Stimulated activated CD8-positive, alpha-beta memory T cell treated with anti-CD3 and anti-CD28 coated beads, Interleukin-15, amount 100 ng/mL, for 1 hour (primary cell): ENCODE measurements at places on chromosomes 3 and 15.

DNA sequence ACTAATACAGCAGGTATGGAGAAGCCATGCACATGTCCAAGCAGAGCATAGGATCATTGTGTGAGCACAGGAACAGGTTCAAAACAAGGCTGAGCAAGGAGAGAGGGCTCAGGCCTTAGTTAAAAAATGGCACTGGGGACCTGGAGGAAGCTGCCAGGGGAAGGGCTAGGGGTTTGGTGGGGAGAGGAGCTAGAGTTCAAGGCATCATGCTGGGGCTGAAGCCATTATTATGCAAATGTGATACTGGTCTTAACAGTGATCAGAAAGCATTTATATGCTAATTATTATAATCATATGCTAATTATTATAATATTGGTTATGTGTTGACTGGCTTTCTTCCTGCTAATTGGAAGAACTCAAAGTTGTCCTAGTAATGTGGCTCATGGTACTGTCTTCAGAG, 546.0 kb upstream of the CFAP20DC start:
- DNase-seq, result no peak

GRCh38 chr3:139283301-139283700, 60.5 kb upstream of the MRPS22 start:
- no peak for DNase-seq

- DNase-seq, result peak; percentile 49
Measured at GRCh38 chr3:9503283-9503682, 50.3 kb downstream of the LHFPL4 start.

DNA sequence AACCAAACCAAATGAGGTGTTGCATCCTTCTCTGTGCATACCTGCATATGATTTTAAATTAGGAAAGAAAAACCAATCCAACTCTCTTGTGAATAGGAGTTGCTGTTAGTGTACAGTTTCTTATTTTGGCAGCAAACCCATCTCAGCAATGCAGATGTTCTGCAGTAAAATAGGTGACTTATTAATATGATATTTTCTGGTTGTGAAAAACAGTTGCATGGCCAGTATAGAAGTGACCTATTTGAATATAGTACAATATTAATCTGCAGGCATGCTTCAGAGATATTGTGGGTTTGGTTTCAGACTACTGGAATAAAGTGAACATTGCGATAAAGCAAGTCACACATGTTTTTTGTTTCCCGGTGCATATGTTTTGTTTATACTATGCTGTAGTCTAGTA, 42.2 kb downstream of the AKAP13 start:
- DNase-seq, result no peak

GRCh38 chr3:194103983-194104751, 31.8 kb upstream of the HES1 start:
- DNase-seq, result no peak

DNA sequence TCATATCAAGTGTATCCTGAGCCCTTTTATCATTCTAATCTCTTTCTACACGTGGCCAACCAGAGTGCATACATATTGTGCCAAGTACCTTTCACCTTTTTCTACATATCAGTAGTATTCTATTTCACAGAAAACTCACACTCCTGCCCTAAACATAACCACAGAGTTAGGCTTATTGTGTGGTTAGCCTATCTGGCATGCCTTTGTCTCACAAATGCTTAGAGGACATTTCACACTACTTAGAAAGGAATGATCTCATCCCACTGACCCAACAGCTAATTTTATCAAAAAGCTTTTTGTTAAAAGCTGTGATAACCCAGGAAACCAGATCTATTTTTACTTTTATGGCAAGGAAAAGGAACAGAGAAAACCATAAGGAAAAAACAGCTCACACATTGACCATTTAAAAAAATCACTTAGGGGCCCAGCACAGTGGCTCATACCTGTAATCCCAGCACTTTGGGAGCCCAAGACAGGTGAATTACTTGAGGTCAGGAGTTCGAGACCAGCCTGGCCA, 17.8 kb upstream of the MAP4 start:
- no peak for DNase-seq

GRCh38 chr3:184272269-184272668, 3.6 kb upstream of the ECE2 start:
- DNase-seq, result no peak

DNA sequence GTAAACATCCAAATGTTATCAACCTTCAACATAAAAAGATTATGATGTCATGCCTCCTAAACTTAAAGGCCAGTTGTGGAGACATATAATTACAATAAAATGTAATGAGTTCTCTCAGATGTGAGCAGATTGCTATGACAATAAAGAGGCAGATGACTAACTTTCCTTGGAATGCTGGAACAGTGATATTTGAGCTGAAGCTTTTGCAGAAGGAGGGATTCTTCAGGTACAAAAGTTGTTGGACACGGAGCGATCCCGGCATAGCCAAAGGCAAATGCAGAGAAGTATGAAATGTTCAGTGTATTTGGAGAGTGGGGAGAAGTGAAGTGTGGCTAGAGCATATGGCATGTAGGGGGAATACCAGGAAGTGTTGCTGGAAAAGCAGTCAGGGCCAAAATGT, 520.1 kb downstream of the FGF12 start:
- no peak for DNase-seq

DNA sequence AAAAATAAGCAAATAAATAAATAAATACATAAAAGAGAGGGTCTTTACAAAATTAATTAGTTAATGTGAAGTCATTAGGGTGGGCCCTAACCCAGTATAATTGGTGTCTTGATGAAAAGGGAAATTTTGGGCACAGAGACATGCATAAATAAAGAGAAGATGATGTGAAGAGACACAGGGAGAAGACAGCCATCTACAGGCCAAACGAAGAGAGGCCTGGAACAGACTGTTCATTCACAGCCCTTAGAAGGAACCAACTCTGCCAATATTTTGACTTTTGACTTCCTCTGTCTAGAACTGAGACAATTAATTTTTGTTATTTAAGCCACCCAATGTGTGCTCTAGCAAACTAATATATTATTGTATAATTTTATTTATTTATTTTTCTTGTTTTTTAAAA, 29.6 kb upstream of the SELENOK start:
- DNase-seq, result no peak

DNA sequence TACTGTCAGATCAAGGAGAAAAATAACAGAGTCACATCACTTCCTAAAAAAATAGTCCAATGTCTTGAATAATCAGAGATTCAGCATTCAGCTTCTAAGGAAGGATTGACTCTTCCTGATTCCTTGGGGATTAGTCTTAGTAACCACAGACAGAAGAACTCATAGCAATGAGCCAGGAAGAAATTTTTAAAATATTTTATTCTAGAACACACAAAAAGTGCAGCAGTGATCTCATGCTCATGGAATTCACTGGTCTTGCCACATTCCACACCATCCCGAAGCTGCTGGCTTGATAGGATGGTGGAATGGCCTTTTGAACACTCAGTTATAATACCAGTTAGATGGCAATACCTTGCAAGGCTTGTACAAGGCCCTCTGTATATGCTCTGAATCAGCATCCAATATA, 43.0 kb upstream of the ABI3BP start:
- DNase-seq, result no peak

GRCh38 chr15:93614386-93615104, 525.5 kb upstream of the RGMA start:
- no peak for DNase-seq

DNA sequence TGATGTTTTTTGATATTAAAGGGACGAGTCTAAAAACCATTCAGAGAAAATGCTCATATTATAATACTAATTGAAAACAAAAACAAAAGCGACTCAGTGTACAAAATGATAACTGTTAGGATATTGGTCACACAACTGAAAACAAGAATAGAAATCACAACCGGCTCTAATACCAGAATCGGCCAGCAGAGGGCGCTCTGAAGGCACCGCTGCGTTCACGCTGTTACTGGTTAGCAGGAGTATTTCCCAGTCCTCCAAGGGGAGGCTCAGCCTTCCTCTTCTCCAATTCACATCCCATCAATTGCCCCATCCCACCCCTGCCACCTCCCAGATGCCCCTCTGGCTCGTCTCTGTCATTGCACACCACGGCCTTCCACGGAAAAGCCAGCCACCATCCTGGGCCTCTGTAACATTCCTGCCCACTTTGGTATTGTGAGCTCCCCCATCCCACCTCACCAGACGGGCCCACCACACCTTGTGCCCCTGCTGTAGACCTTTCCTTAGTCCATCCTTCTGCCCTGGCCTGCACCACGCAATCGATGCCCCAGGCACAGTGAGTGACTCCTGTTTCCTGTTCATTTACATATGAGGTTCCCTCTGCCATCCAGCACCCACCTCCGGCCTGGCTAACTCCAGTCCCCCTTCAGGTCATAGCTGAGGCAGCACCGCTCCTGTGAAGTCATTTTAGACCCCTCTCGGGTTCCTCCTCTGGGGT, 8.5 kb downstream of the FAM107A start:
- DNase-seq, result peak; percentile 57

GRCh38 chr3:115513416-115513800, 109.9 kb upstream of the GAP43 start:
- no peak for DNase-seq

DNA sequence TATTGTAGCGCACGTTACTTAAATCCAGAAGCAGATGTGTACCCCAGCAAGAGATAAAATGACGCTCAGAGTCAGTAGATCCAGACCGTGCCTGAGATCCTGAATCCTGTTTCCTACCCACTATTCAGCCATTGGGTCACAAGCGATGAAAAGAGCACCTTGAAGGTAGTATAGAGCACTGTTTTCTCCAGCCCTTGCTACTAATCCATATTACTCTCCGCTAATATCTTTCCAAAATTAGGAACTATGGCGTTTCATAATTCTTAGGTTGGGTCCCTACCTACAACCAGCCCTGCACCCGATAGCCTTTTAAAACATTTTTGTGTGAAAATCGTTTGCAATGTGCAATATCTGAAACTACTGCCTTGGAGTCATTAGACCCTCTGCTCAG, 596 bp downstream of the BTD start:
- no peak for DNase-seq

DNA sequence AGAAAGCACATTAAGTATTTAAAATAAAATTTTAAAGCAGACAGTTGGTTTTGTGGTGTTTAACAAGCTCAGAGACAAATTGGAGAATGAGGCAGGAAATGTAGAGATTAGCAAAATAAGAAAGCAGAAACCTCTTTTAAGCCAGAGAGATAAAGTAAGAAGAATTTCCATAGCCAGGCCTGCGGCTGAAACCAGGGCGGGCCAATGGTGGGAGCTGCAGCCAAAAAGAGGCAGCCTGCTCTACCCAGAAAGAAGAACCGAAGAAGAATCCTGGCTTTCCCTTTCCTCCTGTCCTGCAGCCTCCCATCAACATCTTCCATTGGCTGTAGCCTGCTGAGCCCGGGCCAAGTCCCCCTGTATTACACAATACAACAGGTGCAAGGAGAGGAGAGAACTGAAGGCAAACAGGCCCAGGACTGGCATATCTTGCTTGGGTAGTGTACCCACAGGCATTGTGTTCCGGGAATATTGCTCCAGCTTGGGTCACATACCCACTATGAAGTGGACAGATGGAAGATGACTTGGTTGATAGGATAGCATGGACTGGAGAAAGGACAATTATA, 11.5 kb upstream of the TFG start:
- DNase-seq, result no peak

GRCh38 chr15:66505430-66505811, 295 bp downstream of the ZWILCH start:
- no peak for DNase-seq

DNA sequence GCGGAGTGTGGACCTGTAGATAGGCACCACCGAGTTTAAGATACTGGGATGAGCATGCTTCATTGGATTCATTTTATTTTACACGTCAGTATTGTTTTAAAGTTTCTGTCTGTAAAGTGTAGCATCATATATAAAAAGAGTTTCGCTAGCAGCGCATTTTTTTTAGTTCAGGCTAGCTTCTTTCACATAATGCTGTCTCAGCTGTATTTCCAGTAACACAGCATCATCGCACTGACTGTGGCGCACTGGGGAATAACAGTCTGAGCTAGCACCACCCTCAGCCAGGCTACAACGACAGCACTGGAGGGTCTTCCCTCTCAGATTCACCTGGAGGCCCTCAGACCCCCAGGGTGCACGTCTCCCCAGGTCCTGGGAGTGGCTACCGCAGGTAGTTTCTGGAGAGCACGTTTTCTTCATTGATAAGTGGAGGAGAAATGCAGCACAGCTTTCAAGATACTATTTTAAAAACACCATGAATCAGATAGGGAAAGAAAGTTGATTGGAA, 29.5 kb downstream of the SYNM start:
- DNase-seq, result no peak

GRCh38 chr3:43503067-43503728, 118.6 kb downstream of the ANO10 start:
- no peak for DNase-seq

DNA sequence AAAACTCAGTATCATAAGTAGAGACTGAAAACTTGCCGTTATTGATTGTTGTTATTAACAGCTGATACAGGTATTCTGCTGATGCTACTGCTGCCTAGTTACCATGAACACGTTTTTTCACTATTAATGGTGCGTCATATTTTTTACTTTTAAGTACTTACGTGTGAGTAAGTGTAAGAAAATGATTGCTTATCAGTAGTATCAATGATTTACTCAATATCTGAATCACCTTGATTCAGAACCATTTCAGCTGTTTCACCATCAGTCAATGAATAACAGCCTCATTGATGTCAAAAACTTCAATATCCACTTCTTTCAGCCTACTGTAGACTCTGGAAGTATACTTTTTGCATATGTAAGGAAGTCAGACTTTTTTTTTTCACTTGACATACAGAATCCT, 4.7 kb downstream of the CCR8 start:
- DNase-seq, result no peak

DNA sequence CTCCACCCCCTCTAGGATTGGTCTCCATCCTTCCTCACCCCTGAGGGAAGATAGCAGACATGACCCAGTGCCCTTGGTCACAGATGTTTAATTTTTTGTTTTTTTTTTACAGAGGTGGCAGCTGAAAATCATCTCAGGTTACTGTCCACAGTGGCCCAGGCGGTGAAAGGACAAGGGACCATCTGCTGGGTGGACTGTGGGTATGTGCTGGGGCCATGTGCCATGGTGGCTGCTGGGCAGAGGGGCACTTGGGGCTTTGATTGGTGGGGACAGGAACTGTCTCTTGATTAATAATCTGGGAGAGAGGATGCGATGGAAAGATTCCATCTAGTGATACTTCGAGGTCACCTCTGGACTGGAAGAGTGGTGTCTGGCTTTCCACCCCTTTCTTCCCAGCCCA, 25.4 kb downstream of the PDIA5 start:
- DNase-seq, result no peak

DNA sequence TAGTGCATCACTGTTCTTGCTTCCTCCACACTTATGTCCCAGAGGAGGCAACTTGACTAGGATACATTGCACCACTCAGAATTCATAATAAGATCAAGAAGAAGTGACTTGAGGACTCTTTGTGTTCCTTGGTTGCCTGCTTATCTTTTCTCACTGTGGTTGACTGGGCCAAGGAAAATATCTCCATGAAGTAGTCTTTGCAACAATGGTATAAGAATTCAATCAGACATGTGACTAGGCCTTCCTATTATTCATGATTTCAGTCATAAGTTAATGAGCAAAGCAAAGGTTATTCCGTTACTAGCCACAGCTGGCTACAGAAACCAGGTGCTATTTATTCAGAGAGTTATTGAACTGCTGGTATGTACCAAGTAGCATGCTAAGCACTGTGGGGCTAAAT, 359.3 kb downstream of the RORA start:
- DNase-seq, result no peak

- DNase-seq, result no peak
Measured at GRCh38 chr3:32323604-32324003, 68.0 kb upstream of the CMTM7 start.

- DNase-seq, result no peak
Measured at GRCh38 chr3:51657234-51657633, 13.8 kb upstream of the TEX264 start.
